ENCODE measurements at places on chromosomes 5 and 9. TPM values are rescaled to one million over a fixed set of nuclear protein-coding genes. Genes with fewer than 3 reads are reported as not detected.

GRCh38 chr9:85016384-85017006 lies 347.0 kb downstream of the NTRK2 start:
- no peak for DNase-seq

DNA sequence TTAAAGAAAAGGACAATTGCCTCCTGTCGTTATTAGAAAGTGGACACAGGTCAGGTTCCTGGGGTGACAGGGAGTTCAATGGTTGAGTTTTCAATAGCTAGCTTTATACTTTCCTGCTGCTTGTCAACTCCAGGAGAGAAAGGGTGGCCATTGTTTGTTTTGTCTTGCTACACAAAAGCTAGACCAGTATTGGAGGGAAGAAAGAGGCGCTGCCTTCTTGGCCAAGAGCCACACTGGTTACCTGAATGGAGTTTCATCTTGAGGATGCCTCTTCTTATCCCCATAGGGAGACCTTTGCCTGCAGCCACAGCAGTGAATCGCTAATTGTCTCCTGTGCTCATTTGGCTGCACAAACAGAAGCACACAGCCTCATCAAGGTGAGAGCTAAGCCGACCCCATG lies 279.4 kb upstream of the GRIA1 start:
- no peak for DNase-seq

The ABCA2 gene
- total RNA-seq, result 3.0 TPM

- no peak for DNase-seq
These were observed 12.5 kb upstream of the CXCL14 start for GRCh38 chr5:135591277-135591676.

DNA sequence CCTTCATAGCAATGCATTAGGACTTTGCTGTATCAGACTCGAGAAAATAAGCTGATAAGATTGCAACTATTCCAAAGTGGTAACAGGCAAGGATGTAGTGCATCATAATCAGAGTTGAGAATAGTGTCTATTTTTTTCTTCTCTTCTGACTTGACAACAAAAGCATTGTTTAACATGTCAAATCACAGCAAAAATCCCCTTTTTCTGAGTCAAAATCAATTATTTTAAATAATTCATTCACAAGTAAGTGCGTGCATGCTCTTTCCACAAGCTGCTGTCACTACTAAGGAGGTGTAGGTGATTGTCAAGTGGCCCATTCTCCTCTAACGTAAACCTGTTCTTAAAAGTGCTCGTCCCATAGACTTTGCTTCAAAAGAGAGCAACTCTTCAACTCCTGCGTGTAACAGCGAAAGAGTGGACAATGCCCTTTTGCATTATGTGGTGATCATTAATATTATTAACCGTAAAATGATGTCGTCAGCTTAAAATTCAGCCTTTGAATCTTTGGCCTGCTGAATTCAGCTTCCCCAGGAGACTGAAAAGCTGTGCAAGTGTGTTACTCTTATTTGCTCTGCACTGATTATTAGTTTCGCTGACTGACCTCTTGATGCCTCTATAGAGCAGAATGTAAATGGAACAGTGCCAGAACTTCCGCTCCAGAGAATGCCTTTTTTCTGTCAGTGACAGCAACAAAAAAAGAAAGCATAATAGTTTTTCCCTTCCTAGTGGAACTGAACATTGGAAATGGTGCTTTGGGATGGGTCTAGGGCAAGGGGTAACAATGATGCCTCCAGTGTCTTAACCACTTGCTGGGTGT lies 680.8 kb upstream of the SEMA6A start:
- no peak for DNase-seq

DNA sequence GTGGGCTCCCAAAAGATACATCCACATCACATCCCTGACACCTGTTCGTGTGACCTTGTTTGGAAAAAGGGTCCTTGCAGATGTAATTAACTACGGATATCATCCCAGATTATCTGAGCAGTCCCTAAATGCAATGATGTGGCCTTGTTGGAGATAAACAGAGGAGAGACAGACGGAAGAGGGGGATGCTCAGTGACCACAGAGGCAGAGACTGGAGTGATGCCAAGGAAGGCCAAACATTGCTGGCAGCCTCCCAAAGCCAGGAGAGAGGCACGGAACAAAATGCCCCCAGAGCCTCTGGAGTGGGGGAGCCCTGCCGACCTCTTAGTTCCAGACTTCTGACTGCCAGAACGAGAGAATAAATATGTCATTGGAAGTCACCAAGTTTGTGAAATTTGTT lies 15.0 kb upstream of the VAV2 start:
- no peak for DNase-seq

The FGF1 gene
- total RNA-seq, result 4.7 TPM

DNA sequence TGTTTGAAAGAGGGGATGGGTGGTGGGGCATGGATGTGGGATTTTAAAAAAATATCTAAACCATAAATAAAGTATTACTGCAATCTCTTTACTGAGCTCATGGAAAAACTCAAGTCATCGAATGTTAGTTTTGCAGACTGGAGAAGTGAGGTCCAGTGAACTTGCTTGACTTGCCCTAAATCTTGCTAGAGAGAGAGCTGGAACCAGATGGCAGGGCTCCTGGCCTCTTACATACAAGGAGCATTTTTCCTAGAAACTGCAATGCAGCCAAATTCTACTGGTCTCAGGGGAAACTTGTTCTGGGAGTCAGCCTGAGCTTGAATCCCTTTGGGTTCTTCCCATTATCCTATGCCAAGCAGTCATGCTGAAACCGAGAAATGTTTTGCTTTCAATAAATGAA lies 2.9 kb upstream of the TGFBI start:
- DNase-seq, result no peak

The SLC45A2 gene
- total RNA-seq, result not detected

DNA sequence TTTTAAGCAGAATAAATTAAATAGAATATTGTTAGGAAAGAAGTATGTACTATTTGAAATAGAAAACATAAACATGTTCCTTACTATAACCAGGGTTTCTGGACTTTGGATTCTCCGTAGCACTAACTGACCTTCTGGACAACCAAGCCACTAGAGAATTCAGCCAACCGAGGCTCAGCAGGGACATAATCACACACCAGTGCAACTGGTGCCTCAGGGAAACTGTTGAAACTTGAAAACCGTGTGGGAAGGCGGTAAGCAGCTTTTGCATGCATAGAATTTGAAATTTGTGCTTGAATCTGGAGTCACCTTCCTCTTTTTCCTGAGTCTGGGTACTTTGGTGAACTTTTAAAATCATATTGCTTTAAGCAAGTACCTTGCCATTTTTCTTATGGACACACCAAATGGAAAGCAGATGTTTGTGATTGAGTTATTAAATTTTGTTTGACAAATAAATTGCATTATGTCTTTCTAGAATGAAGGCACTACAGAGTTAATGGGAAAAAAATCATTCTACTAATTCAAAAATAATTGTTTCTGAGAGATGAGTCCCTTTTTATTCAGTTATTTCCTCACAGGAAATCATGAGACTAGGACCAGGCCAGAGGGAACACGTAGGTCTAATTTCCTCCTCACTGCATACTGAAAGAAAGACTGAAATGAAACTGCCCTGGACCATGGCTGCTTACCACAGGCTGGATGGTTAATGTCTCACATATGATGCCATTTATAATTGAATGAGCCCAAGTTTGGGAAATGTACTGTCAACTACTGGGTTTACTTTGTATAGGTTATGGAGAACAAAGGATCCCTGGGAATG lies 20.6 kb upstream of the SCAMP1 start:
- DNase-seq, result no peak

The IFNA21 gene
- total RNA-seq, result not detected

- no peak for DNase-seq
These were observed 117.2 kb downstream of the CDC42SE2 start for GRCh38 chr5:131381021-131381420.

- DNase-seq, result no peak
These were observed 6.2 kb downstream of the GNPDA1 start for GRCh38 chr5:142006363-142007236.

The SHC3 gene
- total RNA-seq, result 4.1 TPM

DNA sequence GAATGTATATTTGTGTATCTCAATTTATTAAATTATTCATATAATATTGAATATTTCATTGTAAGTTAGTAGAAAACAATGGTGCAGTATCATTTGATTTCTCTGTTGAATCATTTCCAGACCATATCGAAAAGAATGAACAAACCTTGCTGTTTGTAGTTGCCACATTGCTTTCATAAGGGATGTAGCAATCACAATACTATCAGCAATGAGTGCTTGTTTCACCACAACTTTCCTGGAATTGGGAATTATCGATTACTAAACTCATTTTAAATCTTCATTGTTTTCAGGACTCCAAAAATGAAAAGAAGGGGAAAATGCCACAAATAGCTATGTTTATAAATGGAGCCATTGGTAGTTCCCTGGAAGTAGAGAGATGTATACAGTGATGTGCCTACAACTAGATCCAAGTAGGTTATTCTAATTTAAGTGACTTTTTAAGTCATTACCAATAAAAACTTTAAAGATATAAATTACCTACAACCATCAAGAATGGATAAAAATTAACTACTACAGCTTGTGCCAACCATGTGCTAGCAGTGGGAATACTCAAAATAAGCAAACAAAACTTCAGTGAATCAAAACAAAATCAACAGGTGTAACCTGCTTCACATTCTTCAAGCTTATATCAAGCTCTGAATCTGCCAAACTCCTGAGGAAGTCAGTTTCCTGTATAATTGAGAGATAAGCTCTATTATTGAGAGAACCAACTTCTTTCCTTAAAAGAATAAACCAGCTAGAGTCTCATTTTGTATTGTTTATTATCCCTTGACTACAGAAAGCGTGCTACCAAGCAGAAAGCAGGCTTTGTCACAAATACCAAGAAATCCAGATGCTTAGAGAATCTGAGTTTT lies 358.6 kb downstream of the ADGRV1 start:
- DNase-seq, result no peak

DNA sequence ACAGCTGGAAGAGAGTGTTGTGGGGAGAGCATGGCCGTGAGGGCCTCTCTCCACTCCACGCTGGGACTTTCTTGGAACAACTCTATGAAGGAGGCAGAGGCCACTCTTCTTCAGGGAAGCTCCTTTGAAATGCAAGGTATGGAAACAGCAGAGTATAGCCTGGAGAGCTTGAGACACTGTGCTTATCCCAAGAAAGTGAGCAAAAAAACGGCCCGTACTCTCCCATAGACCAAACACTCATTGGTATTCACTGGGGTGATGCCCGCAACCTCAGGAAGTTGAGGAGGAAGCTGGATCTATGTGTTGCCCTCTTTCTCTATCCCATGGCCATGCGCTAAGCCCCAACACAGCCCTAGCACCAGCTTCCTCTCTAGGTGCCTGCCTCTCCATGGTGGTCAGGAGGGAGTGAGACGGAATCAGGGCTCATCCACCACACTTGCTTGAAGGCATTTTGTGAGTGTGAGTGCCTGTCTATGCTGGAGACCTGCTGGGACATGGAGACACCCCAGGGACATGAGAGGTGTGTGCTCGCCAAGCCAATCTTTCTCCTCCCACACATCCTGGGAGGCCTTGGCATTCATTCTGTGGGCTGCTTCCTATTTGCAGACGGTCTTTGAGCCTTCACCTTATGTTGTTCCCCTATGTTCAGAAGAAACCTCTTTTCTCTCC lies 616.6 kb downstream of the IRX1 start:
- no peak for DNase-seq

- DNase-seq, result no peak
These were observed 7.8 kb downstream of the LPAR1 start for GRCh38 chr9:111030492-111030891.

- no peak for DNase-seq
These were observed 27.8 kb upstream of the GRPEL2 start for GRCh38 chr5:149317281-149318048.

DNA sequence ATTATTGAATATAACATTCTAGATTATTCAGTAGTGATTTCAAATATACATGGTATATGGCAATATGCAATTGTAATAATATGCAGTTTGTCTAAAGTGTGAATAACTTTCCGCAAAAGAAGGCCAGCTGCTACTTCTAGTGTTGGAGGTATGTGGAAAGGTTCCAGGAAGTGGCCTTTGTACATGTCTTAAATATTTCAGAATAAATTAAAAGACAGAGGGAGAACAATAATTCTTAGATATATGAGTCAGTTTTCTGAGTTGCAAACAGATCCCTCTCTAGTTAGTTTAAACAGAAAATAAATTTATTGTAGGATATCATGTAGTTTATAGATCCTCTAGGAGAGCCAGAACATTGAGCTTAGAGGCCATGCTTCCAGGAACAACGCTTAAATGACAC lies 210.8 kb upstream of the ELL2 start:
- no peak for DNase-seq

DNA sequence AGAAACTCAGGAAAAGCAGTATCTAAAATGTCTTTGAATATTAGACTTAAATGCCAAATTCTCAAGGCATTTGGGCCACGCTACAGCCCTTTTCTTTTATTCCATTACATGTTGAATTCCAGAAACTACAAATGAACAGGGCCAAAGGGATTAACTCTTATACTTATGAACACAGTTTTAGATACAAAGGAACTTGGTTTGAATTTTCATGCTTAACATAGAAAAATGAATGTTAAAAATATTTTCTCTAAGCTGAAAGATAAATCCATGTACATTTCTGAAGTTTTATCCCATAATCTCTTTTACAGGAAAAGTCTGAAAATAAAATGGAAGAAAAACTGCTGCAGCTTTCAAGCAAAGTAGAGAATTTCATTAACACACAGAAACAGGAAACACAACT lies 56.8 kb downstream of the FAM81B start:
- no peak for DNase-seq

The FST gene
- total RNA-seq, result 0.14 TPM

The ASPN gene
- not detected for total RNA-seq

DNA sequence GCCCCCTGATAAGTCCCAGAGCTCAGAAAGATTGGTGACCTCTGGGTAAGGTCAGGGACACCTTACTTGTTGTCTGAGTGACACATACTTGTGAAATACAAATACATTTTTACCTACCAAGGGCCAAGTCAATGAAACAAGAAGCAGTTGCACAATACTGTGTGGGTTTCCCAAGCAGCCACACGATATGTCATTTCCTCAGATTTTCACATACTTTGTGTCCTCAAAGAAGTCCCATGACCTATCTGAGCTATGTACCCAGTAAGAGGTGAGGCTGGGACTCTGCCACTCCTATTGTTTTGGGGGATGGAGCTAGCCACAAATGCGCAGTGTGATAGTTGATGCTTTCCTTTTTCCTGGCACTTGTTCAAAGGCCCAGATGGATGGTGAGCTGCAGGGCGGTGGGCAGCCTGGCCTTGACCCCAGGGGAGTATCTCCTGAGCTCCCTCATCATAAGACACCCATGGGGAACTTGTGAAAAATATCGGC lies 4.8 kb upstream of the SLC25A51 start:
- DNase-seq, result no peak

DNA sequence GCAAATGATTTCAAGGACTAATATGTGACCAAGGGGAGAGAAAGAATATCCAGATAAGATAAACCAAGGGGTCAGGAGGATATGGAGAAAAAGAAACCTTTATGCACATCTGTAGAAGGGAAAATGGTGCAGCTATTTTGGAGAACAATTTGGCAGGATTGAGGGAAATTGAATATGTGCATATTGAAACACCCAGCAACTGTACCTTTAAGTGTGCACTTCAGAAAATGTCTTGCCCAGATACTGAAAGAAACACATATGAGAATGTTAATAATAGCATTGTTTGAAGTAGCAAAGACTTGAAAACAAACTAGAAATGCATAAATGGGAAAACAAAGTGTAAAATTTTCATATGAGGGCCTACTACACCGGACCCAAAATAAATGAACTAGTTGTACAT lies 599.6 kb downstream of the PSAT1 start:
- DNase-seq, result no peak

The OR1J2 gene
- total RNA-seq, result not detected

The SPATA31C1 gene
- total RNA-seq, result 0.14 TPM

- DNase-seq, result no peak
These were observed 224.6 kb downstream of the PLK2 start for GRCh38 chr5:58235299-58235698.

- DNase-seq, result no peak
These were observed 56.8 kb upstream of the PHYKPL start for GRCh38 chr5:178289438-178289837.
